ENCODE measurements at places on chromosomes 7 and 10.

DNA sequence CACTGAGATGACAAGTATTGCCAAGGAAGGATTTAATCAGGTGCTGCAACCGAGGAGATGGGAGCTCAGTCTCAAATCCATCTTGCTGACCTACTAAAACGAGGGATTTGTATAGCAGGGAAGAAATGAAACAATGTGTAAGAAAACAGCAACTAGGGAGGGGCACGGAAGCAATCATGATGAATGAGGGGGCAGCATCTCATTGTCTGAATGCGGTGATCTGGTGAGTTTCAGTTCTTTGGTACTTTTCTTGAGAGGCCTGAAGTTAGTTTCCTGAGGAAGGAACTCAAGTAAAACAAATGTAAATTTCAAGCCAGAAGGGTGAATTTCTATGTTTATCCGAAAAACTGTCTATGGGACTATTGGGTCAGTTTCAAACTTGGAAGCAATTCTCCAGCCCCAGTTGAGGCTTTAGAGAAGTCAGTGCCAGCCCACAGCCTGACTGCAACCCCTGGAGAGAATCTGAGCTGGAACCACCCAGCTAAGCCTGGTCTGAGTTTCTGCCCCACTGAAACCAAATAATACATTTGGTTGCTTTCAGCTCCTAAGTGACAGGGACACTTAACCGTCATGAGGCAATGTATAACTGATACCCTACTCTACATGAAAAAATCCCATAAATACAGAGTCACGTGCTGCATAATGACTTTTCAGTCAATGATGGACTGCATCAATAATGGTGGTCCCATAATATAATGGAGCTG is 45.8 kb upstream of the TNS3 start:
- no peak for DNase-seq

GRCh38 chr10:48786606-48787282 is 102.1 kb downstream of the WDFY4 start:
- DNase-seq: no peak

DNA sequence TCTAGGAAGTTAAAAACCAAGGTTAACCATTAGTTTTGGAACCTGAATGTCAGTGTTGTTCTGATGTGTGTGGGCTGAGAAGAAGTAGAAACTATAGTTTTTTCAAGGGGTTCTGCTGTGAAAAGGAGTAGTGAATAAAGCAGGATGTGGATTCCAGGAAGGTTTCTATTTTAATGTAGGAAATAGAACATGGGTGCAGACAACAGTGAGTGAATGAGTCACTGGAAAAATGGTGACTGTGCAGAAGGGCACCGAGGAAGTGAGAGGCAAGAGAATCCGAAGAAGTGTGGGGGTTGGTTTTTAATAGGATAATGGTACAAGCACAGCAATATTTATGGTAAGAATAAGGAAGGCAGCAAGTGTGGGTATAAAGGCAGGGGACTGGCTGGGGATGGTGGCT is 120.4 kb downstream of the ARHGAP21 start:
- no peak for DNase-seq

DNA sequence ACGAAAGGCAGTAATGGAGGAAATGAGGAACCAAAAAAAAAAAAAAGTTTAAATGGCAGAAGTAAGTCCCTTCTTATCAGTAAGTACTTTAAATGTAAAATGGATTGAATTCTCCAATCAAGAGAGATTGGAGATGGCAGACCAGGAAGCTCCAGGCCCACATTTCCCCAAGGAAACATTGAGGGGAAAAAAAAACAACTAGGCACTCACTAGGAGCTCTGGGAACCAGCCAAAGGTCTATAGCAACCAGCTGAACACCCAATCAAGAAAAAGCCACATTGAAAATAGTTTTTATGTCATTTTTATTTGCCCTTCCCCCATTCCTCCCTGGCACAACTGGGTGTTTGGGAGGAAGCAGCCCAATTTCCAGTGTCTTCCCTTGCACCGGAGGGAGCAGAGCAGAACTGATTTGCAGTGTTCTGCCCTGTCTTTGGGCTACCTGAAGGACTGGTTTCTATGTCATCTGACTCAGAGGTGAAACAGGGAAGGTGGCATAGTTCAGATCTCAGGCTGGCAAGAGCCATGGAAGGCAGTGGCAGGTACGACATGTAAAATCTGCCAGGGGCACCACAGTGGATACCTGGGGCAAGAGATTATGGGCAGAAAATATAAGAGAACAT is 121.9 kb downstream of the SMURF1 start:
- DNase-seq: no peak

DNA sequence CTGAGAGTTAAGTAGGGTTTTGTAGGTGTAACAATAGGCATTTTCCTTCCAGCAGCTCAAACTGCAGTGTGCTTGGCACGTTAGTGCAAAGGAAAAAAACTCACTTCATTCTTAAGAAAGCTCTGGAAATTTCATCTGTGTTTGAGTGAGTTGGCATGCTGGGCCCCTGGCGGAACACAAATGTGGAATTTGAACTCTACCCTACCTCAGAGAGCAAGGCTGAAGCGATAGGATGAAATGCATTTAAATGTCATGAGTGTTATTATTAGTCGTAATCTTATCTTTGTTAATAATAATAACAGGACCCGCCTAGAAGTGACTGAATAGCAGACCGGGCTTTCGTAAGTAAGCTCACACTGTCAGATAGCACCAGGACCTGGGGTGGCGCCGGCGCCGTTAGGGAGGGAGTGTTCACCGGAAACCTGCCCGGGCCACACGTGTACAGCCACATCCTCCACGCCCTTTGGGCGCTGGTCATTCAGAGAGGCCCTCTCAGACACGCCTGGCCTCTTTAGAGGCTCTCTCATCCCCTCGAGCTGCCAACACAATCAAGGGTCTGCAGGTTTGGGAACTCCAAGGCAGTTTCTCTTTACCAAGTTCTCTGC is 63.5 kb downstream of the GRK5 start:
- DNase-seq: no peak

- peak; percentile 66 for DNase-seq
Measured at GRCh38 chr7:27173511-27173955, 587 bp downstream of the HOXA10 start.

- no peak for DNase-seq
Measured at GRCh38 chr10:87931836-87932230, 68.4 kb downstream of the PTEN start.

DNA sequence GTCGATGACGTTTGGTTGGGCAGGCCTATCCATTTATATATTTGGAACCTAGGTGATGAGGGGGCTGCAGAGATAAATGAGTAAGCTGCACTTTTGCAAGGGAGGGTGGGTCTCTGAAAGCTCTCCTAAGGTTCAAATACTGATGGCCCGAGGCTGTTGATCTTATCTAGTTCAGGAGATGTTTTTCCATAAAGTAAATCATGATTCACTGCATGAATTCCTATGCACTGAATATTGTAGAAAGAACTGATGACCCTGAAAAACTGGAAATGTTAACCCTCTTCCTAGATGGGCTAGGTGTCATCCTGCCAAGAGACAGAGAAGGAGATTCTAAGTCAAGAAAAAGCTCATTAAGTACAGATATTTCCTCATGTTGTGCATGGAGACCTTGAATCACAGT is 459.9 kb downstream of the PLXNA4 start:
- no peak for DNase-seq

DNA sequence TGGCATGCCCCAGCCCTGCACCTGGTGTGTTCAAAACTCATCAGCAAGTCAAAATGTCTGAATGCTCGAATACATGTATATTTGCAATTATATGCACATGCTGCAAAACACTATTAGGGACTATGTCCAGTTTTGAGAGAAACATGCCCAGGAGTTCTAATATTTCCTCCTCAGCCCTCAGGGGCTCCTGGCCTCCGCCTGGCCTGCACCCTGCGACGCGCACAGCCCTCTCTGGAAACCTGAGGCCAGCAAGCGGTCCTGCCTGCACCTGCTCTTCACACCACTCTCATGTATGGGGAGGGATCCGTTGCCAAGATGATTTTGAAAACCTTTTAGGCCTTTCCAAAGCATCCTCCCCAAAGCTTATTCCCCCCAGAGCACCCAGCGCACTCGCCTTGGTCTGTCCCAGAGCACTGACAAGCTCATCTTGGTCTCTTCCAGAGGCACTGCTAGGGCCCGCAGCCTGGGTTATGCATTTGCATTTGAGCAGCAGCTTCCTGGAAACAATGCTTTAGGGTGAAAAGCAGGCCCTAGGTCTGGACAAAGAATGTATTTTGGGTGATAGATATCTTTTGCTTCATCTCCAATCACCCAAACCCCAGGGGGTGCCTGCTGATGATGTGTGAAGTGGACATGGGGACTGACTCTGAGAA is 22.6 kb upstream of the CNPY1 start:
- DNase-seq: no peak

GRCh38 chr10:93565446-93565845 is 1.0 kb upstream of the FFAR4 start:
- no peak for DNase-seq

DNA sequence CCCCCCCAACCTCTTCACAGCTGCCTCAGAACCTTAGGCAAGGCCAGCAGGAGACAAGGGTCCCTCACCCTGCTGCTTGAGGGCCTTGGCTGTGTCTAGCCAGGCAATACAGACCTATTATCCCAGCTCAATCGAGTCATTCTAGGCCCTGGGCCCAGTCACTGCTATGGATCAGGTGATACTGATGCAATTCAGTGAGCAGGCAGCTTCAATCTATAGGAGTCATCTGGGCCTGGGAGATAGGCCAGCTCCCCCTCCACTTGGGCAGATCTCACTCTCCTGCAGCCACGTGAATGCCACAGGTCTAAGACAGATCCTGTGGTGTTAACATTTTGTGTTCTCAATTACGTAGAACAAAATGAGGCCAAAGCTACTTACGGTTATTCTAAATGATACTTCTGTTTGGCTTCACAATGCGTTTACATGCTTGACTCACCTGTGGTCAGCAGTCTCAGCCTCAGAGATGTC is 68.0 kb upstream of the LRRC4 start:
- DNase-seq: no peak

DNA sequence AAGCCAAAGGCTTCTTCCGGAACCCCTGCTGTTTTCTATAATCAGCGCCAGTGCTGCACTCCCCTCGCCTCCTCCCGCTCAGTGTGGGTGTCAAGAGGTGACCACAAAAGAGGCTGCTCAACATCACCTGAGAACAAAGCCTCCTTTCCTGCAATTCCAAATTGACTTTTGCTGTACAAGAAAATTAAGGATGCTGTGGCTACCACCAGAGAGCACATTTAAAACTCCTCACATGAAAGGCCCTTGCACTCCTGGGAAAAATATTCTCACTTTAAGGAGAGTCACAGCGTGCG is 96.4 kb downstream of the HIPK2 start:
- no peak for DNase-seq

Data from right forelimb (tissue), 1 donor.